RCC 7860 (cell line): ENCODE measurements at places on chromosomes 3 and 15.

GRCh38 chr15:66014635-66015182 is 145.4 kb downstream of the RAB11A start:
- no peak for DNase-seq

- DNase-seq = no peak
Measured at GRCh38 chr15:47473106-47473725, 244.1 kb upstream of the SEMA6D start.

GRCh38 chr3:155870945-155871745 is 695 bp downstream of the GMPS start:
- no peak for DNase-seq

- no peak for DNase-seq
Measured at GRCh38 chr15:89625716-89626115, 29.6 kb downstream of the KIF7 start.

DNA sequence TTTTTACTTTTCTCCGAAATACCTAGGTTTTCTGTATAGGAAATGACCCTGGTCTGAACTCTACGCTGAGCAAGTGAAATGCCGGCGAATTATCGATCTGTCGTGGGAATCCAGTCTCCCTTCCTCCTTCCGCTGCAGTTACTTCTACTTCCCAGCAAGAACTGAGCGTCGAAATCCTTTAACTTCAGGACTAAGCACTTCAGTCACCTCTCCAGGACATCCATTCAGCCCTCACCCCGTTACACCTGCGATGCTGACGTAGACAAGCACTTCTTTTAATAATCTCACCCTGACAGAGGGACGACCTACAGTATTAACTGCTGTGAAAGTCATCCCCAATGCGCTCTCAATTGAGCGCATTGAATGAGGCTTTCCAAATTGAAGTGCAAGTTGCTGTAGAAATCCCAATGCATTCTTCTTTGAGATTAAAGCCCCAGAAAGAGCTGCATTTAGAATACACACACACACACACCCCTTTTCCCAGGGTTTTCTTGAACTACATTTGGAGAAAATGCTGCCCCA is 1.3 kb downstream of the TOP2B start:
- no peak for DNase-seq

GRCh38 chr3:12100784-12101183 is 57.9 kb downstream of the TIMP4 start:
- DNase-seq = no peak

DNA sequence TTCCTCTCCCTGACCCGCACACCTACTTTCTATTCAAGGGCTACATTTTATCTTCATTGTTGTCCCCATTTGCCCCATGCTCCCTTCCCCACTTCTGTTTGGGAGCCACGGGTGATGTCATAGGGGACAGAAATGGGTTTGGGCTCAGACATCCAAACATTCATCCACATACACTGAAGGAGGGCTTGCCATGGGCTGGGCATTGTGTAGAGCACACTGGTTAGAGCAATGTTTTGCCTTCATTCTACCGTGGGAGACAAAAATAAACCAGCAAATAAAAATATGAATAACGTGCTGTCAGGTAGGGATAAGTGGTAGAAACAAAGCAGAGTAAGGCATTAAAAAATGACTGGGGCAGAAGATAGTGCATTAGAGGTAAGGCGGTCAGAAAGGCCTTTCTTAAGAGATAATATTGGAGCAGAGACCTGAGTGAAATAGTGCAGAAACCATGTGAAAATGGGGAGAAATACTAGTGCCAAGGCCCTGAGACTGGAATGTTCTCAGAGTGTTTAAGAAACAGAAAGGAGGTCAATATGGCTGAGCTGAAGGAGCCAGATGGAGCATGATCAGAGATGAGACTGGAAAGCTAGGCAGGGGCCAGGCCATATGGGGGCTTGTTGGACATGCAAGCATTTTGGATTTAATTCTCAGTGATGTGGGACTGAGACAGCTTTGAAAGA is 40.9 kb upstream of the CLSTN2 start:
- no peak for DNase-seq

- no peak for DNase-seq
Measured at GRCh38 chr3:51538115-51538458, 432 bp upstream of the RAD54L2 start.

DNA sequence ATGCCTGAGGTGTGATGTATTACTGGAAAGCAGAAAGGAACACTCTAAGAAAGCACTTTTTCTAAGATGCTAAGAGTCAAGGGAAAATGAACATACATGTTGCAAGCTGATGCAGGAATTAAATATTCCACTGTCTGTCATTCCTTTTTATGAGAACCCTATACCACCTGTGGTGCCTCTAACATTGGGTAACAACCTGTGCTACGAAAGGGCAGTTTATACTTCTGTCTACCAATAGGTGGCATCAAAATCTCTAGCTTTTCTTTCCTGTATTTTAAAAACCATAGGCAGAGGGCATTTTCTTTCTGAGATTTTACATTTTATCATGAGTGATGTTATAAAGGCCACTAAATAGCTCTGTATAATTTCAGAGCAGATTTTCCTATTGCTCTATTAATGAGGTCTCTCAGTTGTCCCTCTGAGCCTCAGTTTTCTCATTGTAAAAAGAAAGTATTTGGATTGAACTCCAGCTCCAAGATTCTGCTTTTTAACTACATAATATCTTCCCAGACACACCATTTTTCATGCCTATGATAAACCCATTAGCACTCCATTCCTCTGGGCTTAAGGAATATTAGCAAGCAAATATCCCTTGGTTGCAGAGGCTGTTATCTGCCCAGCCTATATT is 3.5 kb upstream of the CPNE4 start:
- DNase-seq = peak; percentile 33

- DNase-seq = no peak
Measured at GRCh38 chr3:182412066-182412465, 381.2 kb upstream of the ATP11B start.

- DNase-seq = no peak
Measured at GRCh38 chr3:12345584-12346494, 57.0 kb downstream of the PPARG start.

DNA sequence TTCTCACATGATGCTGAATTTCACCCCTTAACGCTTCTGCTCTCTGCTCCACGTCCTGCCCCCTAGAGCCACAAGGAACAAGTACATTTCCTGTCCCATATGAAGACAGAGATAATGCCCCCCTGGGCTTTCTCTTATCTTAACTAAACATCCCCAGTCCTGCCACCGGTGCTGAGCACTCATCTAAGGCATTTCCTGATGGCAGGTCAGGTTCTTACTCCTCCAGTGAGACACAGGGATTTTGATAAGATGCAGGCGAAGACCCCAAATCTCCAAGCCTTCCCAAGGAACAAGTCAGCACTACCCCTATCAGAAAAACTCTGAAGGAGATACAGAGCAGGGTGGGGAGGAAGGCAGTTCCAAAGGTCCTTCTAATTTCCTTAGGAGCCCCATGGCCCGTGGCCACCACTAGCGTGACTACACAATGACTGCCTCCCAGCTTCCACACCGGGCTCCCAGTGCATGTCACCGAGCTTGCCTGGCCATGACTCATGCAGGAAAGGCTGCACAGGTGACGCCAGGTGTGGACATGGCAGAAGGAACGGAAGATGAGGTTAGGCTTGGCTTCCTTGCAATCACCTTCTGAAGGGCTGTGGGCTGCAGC is 152.9 kb downstream of the XXYLT1 start:
- DNase-seq = no peak

GRCh38 chr15:45573961-45574629 is 13.1 kb upstream of the BLOC1S6 start:
- no peak for DNase-seq

- DNase-seq = no peak
Measured at GRCh38 chr15:89999676-90000185, 1.4 kb upstream of the ZNF710 start.

- DNase-seq = no peak
Measured at GRCh38 chr3:139548801-139549200, 9.3 kb upstream of the RBP1 start.

DNA sequence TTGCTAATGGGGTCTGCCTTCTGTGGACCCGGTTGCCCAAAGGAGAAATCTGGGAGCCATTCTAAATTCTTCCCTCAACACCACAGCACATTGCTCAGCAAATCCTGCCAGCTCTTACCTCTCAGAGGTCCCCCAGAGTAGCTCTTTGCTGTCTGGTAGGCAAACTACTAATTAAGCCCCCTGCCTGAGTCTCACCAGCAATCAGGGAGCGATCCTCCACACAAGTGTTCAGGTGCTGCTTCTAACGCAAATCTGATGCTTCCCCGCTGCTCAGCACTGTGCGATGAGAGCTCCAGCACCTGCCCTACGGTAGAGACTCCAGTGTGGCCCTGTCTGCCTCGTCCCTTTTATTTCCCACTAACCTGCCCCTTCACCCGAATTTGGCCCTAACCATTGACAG is 60.5 kb downstream of the HCN4 start:
- no peak for DNase-seq

DNA sequence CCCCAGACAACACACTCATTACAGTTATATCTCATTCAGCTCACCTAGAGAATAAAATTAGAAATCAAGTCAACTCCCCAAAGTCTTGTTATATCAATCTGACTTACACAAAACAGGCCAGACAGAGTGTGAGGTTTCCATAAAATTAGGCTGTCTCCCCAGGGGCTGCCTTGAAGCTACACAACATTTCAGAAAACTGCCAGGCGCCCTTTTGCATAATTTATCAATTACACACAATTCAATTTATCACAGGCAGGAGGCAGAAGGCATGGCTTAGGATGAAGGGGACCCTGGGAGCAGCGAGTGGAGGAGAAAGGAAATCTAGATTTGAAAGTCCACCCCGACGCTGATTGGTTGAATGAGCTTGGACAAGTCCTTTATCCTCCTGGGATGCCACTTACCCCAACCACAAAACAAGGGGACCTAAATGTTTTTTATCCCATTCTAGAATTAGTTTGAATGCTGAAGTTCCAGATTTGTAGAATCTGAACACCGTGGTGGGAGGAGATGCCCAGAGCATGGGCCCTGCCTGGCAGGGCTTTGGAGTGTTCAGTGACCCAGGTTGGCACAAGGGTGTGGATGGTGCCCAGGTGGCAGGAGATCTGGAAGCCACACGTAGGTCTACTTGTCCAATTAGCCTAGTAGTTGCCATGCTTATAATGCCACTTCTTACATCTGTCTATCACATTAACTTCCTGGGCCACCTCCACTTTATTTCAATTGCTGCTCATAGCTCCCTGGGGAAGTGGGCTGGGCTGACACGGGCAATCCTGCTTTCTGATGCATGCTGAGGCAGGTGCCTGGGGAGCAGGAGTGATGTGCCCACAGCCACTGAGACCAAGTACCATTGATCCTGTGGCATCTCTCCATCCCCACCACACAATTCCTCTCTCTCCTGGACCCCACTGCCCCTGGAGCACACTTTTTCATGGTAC is 119.8 kb upstream of the TLE3 start:
- DNase-seq = no peak

DNA sequence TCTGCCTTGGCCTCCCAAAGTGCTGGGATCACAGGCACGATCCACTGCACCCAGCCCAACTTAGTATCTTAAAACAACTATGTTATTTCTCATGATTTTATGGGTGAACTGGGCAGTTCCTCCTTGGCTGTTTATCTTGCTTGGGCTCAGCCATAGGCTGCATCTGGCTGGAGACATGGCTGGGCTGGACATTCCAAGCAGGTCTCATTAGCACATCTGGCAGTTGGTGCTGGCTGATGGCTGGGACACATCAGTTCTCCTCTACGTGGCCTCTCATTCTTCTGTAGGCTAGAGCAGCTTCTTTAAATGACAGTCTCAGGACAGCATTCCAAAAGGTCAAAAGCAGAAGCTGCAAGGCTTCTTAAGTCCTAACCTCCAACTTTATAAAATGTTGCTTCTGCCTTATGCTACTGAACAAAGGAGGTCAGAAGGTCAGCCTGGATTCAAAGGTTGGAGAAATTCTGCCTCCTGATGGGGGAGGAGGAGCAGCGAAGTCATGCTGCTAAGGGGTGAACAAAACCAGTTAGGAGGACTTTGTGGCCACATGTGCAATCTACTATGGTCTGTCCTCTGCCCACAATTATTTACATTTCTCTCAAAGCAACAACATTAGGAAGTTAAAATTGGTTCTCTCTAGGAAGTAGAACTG is 144.0 kb downstream of the AQP9 start:
- no peak for DNase-seq

DNA sequence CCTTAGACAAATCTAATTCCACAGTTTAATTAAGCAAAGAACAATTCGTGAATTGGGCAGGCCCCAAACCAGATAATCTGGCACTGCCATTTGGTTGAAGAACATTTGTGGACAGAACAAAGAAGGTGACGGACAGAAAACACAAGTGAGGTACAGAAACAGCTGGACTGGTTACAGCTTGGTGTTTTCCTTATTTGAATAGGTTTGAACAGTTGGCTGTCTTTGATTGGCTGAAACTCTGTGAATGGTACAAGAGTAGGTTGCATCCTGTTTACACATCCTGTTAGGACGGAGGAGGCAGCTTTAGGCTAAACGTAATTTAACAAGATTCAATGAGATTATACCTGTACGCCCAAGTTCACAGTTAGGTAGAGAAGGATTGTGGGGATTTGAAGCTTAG is 114.4 kb downstream of the LPP start:
- DNase-seq = no peak

- no peak for DNase-seq
Measured at GRCh38 chr15:67366904-67367303, 112.3 kb downstream of the IQCH start.

GRCh38 chr3:9715764-9716437 is 12.3 kb downstream of the CPNE9 start:
- peak; percentile 83 for DNase-seq

GRCh38 chr3:71395927-71396695 is 187.4 kb downstream of the FOXP1 start:
- DNase-seq = no peak

- no peak for DNase-seq
Measured at GRCh38 chr3:72380711-72381493, 467.3 kb downstream of the SHQ1 start.

DNA sequence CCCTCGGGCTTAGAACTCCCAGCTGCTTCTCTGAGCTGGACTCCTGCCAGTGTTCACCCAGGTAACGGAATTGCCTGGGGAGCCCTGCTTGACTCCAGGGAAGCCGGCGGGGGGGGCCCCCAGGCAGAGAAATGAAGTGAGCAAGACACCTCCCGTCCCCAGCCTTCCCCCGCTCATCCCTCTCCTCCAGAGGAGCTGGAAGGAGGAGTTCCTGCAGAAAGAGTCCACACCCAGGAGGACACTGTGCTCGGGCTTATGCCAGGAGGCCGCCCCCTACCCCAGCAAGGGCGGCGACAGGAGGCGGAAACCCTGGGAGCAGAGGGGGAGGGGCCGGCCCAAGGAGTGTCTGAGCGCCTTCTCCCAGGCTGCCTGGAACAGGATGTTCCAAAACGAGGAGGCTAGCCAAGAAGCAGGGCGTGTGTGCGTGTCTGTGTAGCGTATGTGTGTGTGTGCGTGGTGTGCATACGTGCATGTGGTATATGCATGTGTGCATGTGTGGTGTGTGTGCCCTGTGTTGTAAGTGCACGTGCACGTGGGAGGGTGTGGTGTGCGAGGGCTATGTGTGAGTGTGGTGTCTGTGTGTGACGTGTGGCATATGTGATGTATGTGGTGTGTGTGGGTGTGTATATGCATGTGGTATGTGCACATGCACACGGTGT is 511.3 kb downstream of the SHQ1 start:
- no peak for DNase-seq

GRCh38 chr3:11323813-11324212 is 51.6 kb downstream of the ATG7 start:
- no peak for DNase-seq

GRCh38 chr3:52707585-52707984 is 1.7 kb downstream of the SPCS1 start:
- DNase-seq = no peak
